ENCODE measurements at places on chromosomes 16 and 17. TPM values are rescaled to one million over a fixed set of nuclear protein-coding genes. Genes with fewer than 3 reads are reported as not detected.

The MYOCD gene
- not detected for total RNA-seq

- H3K4me3 ChIP-seq: peak overlapping the region; percentile 51
- peak overlapping the region; percentile 77 for H3K27ac ChIP-seq
- H3K4me1 ChIP-seq: peaks cover 37% of the 10 kb centered on the region
- DNase-seq: peak; percentile 56
- H3K36me3 ChIP-seq: no peaks in the 10 kb centered on the region
These were observed 310.6 kb downstream of the SEC14L1 start for GRCh38 chr17:77451245-77451893.

DNA sequence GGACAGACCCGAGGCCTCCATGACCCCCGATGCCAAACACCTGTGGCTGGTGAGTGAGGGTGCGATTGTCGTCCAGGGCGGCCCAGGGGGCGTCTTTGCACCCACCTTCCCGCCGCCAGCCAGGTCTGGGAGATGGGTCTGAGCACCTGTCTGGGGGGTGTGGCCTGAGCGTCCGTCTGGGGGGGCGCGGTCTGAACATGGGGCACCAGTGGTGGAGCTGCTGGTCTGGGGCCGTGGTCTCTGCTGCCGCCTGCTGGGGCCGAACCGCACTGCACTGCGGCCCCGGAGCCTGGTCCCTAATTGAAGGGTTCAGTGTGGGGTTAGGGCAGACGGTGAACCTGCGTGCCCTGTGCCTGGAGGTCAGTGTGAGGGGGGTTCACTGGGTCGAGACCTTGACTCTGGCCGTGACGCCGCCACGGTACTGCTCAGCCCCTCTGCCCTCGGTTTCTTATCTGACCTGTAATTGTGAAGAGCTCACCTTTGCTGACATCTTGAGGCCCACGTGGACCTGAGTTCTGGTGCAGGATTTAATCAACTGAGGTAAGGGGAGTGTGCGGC lies 12.6 kb upstream of the TCF25 start:
- no peaks in the 10 kb centered on the region for H3K27me3 ChIP-seq
- no peaks in the 10 kb centered on the region for H3K36me3 ChIP-seq
- no peak overlapping the region for H3K27ac ChIP-seq

GRCh38 chr17:17510456-17511292 lies 14.5 kb upstream of the RASD1 start:
- DNase-seq: no peak
- no peak overlapping the region for H3K4me3 ChIP-seq
- H3K27ac ChIP-seq: no peak overlapping the region
- no peaks in the 10 kb centered on the region for H3K4me1 ChIP-seq
- no peaks in the 10 kb centered on the region for H3K36me3 ChIP-seq

DNA sequence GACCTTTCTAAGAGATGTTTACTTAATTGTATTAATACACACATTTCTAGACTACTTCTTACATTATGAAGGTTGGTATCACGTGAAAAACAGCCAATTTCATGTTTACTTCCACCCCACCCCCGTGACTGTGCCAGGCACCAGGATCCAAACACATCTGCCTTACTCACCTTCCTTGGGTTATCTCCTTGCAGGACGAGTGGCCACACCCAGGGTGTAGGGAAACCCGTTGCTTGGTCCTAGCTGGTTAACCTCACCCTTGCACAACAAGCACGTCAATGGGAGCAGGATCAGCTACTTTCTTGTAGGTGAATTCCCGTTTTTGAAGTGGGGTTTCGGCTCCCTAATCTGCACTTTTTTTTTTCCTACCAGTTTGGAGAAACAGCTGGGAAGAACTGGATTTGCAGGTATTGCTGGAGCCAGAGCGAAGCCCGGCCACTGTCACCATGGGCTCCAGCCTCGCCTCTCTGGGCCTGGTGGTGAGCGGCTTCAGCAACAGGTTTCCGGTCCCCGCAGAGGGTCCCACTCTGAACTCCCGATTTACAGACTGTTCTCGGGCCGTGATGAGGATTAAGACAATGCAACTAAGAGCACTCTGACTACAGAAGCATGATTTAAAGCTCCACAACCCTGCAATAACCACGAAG lies 2.1 kb upstream of the UBB start:
- H3K4me1 ChIP-seq: peaks cover 4% of the 10 kb centered on the region
- no peak overlapping the region for H3K27ac ChIP-seq
- DNase-seq: no peak

DNA sequence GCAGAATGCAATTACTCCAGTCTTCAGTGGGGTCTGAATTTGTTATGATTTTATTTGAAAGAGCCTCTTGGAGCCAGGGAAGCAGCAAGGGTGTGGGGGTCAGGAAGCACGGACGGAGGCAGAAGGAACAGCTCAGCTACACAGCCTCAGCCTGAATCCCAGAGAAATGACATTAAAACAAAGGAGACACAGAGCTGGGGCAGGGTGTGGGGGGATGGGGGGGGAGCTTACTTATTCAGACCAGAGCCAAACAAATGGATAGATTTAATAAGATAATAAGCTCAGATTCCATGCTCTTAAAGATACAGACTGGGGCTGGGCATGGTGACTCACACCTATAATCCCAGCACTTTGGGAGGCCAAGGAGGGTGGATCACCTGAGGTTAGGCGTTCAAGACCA lies 195.3 kb downstream of the ZNF423 start:
- DNase-seq: peak; percentile 10
- H3K36me3 ChIP-seq: no peaks in the 10 kb centered on the region
- no peaks in the 10 kb centered on the region for H3K4me1 ChIP-seq
- no peak overlapping the region for H3K4me3 ChIP-seq

- no peaks in the 10 kb centered on the region for H3K27me3 ChIP-seq
- no peaks in the 10 kb centered on the region for H3K36me3 ChIP-seq
- no peak overlapping the region for H3K4me3 ChIP-seq
- no peak overlapping the region for H3K27ac ChIP-seq
- DNase-seq: no peak
These were observed 242.3 kb downstream of the CCDC182 start for GRCh38 chr17:57502811-57503241.

All from A673 (cell line).